ENCODE measurements at places on chromosomes 7 and 10. TPM values are rescaled to one million over a fixed set of nuclear protein-coding genes. Genes with fewer than 3 reads are reported as not detected.

Gene FAM25A
- total RNA-seq: not detected

Gene LRRD1
- 0.20 TPM for total RNA-seq

Gene LIPK
- not detected for total RNA-seq

Gene C10orf53
- total RNA-seq: not detected

Gene ZNF853
- total RNA-seq: not detected

Gene TEX36
- total RNA-seq: not detected

Gene OR2A1
- under 0.01 TPM for total RNA-seq

Gene STEAP2
- total RNA-seq: 17.3 TPM

Gene KIF20B
- 9.9 TPM for total RNA-seq

Gene DNAJB6
- total RNA-seq: 58.6 TPM

Gene ITGB8
- total RNA-seq: 11.8 TPM

Gene SYT15
- total RNA-seq: under 0.01 TPM

Gene EPHB6
- total RNA-seq: 3.1 TPM
